ENCODE measurements at places on chromosomes 2 and 18.

GRCh38 chr2:44155666-44156446 is 12.8 kb upstream of the PPM1B start:
- peak; percentile 28 for DNase-seq

- no peak for DNase-seq
These were observed 5.7 kb downstream of the SPOPL start for GRCh38 chr2:138507267-138507666.

DNA sequence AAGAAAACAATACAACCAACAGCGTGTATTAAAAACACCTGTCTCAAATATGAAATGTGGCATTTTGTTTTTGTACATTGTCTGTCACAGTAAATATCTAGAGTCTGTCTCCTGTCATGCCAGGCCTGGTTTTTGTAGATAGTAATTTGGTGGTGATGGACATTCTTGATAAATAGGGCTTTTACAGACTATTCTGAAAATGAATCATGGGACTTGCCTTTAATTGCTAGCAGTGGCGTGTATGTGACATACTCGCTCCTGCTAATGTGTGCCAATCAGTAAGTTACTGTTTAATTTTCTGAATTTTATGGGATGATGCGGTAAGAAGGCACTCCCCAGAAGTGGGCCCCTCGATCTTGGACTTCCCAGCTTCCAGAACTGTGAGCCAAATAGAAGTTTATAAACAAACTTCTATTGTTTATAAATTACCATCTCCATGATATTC is 83.7 kb downstream of the TANC1 start:
- no peak for DNase-seq

GRCh38 chr18:6107794-6108193 is 212.5 kb upstream of the TMEM200C start:
- no peak for DNase-seq

- DNase-seq = no peak
These were observed 106.9 kb upstream of the THOC1 start for GRCh38 chr18:374721-375168.

GRCh38 chr2:56713161-56713676 is 529.4 kb downstream of the CCDC85A start:
- peak; percentile 96 for DNase-seq

DNA sequence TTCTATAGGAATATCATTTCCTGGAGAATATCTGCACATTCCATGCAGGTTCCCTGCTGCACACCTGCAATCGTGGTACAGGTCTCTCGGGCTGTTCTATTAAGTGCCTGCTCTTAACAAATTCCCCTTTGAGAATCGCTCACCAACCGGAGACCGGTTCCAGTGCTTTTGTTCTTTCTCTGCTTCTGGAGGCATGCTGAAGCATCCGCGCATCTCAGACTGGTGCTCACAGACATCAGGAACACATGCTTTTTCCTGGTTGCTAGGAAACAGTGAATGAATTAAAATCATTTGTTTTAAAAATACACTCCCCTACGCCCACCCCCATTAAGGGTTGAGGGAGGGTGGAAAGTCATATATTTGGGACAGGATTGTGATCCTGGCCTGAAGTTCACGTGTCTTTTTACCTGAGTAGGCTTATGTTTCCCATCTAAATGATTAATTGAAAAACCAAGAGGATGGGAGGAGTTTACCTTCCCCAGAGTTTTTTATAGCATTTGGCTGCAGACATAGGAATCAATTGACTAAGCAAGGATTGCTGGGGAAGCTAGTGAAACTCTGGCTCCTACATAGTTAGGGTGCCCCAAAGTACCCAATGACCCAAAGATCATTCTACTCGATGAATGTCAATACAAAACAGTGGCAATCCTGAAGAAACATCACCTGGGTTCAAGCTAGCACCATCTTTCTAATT is at the start of gene C2orf80:
TSS of gene C2orf80 (minus strand) at position 221 of the 694 bp plus-strand sequence. CDS start 3,044 bp downstream, outside the sequence.
- no peak for DNase-seq
